Dorsolateral prefrontal cortex (tissue), 122 donors: ENCODE measurements at places on chromosomes 7 and 10. TPM values are rescaled to one million over a fixed set of nuclear protein-coding genes. Genes with fewer than 3 reads are reported as not detected.

The MYL10 gene
- not detected for total RNA-seq

The AUTS2 gene
- total RNA-seq, result 95.9 TPM

The LIPJ gene
- 1.4 TPM for total RNA-seq

The ZNF365 gene
- total RNA-seq, result 152 TPM

The TUBAL3 gene
- total RNA-seq, result not detected

The FAM20C gene
- 75.1 TPM for total RNA-seq

The FAM25A gene
- total RNA-seq, result not detected

The ITIH2 gene
- 1.7 TPM for total RNA-seq

The PNLIPRP3 gene
- total RNA-seq, result not detected

The GIMAP5 gene
- total RNA-seq, result 7.4 TPM

The SCART1 gene
- total RNA-seq, result 11.2 TPM

The LRIT1 gene
- total RNA-seq, result not detected

The CYP2C19 gene
- 0.39 TPM for total RNA-seq

The CNNM1 gene
- 38.7 TPM for total RNA-seq

The KIAA1549 gene
- 15.9 TPM for total RNA-seq

The PODXL gene
- total RNA-seq, result 38.3 TPM

The ADAM8 gene
- 7.5 TPM for total RNA-seq

The NUTM2B gene
- total RNA-seq, result 0.55 TPM

The SUPV3L1 gene
- total RNA-seq, result 33.6 TPM

The ZNF239 gene
- 6.1 TPM for total RNA-seq

The TMEM229A gene
- total RNA-seq, result 8.8 TPM

The CNTNAP2 gene
- total RNA-seq, result 172 TPM

The MSMB gene
- not detected for total RNA-seq

The TMEM236 gene
- total RNA-seq, result 0.31 TPM

The IKZF1 gene
- total RNA-seq, result 5.2 TPM

The OPALIN gene
- 63.3 TPM for total RNA-seq

The IDI1 gene
- total RNA-seq, result 67.6 TPM

The TAS2R3 gene
- 4.1 TPM for total RNA-seq

The OPN4 gene
- total RNA-seq, result 2.0 TPM

The ITPRID1 gene
- total RNA-seq, result not detected

The CPA1 gene
- total RNA-seq, result not detected

The TMEM243 gene
- 23.0 TPM for total RNA-seq

The SPDYE11 gene
- not detected for total RNA-seq

The PDK4 gene
- total RNA-seq, result 76.0 TPM

The H2BK1 gene
- not detected for total RNA-seq

The KAZALD1 gene
- 1.0 TPM for total RNA-seq

The CNPY1 gene
- total RNA-seq, result not detected

The NAT16 gene
- 0.62 TPM for total RNA-seq

The PHYHIPL gene
- 129 TPM for total RNA-seq

The PKD1L1 gene
- total RNA-seq, result 3.5 TPM
